Stromal cell of bone marrow (primary cell): ENCODE measurements at places on chromosomes 13 and 19.
A peak's percentile ranks its signal among the peaks of the same experiment; 100 is the strongest.

DNA sequence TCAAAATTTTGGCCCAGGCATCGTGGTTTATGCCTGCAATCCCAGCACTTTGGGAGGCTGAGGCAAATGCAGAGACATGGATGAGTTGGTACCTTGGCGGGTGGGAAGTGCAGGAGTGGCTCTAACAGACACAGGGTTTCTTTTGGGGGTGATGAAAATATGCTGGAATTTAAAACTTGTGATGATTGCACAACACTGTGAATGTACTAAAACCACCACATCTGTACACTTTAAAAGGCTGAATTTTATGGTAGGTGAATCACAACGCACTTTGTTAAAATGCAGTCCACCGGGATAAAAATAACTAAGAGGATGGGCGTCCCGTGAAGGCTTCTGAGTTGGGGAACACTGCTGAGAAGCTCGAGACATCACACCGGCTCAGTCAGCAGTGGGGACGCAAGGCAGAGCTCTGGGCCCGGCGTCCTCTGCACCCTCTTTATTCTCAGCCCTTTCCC, 47.1 kb downstream of the MLLT1 start:
- DNase-seq = peak; percentile 60

DNA sequence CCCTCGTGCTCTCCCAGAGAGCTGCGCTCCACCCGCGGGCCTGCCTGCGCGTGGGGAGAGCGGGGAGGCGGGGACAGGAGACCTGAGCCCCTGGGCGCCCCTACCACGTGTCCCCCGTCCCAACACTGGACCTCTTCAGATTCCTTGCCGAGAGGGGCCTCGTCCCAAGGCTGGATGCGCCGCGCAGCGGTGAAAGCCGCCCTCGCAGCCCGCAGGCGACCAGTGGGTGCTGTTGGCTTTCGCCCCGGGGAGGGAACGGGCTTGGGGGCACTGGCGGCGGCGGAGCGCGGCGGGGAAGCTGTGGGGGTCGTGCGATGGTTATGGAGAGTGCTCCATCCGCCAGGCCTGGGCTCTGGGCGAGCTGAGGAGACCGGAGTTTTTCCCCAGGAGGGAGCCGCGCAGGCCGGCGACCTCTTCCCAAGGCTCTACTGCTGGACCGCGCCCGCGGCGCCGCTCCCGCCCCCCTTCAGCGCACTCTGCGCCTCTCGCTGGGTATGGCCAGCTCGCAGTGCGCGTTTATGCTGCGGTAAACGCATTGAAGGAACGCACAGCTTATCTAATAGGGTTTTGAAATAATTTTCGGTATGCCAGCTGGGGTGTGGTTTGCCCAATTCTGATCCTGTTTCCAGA, 17.2 kb upstream of the RNF17 start:
- no peak for DNase-seq

DNA sequence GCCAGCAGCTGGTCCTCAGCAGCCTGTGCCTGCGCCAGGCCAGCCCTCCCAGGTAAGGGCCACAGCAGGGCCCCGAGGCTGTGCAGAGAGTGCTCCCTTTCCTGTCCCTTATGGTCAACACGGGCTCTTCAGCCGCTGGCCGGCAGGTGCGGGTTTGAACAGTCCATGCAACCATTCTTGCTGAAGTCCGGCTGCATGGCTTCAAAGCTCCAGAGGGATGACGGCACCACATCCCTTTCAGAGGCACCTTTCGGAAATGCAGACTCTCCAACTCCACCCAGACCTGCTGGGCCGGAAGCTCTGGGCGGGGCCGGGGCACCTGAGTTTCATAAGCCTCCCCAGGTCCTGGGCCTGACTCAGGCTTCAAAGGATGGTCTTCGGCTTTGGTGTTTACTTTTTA, 81.3 kb downstream of the SPACA7 start:
- DNase-seq = no peak

- DNase-seq = no peak
Measured at GRCh38 chr13:80873589-80873988, 532.7 kb upstream of the SPRY2 start.

DNA sequence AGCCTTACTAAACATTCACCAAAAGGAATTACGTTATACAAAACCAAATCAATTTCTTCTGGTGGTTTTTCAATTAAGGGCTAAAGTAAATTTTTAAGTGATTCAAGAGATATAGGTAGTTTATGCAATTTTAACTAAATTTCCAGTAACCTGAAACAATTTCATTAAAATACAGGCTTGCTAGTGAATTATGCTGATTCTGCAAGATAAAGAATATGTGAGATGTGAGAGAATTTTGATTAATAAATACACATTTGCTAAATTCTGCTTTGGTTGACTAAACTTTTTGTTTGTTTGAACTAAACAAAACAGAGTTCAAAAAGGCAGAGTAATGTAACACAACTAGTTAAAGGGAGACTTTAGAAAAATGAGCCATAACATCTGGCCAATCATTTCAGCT, 27.1 kb downstream of the FGF14 start:
- DNase-seq = no peak

GRCh38 chr13:61142506-61142905, 273.1 kb downstream of the PCDH20 start:
- no peak for DNase-seq

GRCh38 chr19:50264483-50265186, 61.2 kb downstream of the MYH14 start:
- DNase-seq = no peak
